NCI-H1417 treated with DMSO at 0.1 percent for 48 hours (cell line): ENCODE measurements at places on chromosomes 5 and 9.

- no peak for DNase-seq
These were observed 100.3 kb downstream of the PJA2 start for GRCh38 chr5:109309326-109310063.

- DNase-seq, result no peak
These were observed 113.3 kb upstream of the SPATA31D4 start for GRCh38 chr9:81814794-81815464.

GRCh38 chr9:138051586-138052321 is 174.2 kb downstream of the CACNA1B start:
- no peak for DNase-seq

- no peak for DNase-seq
These were observed 61.8 kb downstream of the PTBP3 start for GRCh38 chr9:112271466-112272098.
